Mucosa of descending colon (tissue), 3 donors: ENCODE measurements at places on chromosomes 3 and 15. TPM values are rescaled to one million over a fixed set of nuclear protein-coding genes. Genes with fewer than 3 reads are reported as not detected.

The ARPP21 gene
- total RNA-seq, result 1.9 TPM

The CTXN2 gene
- 0.16 TPM for total RNA-seq

The KNG1 gene
- total RNA-seq, result 3.2 TPM

The RTP1 gene
- total RNA-seq, result not detected

The GP9 gene
- not detected for total RNA-seq

The MCTP2 gene
- total RNA-seq, result 89.3 TPM

The PAQR5 gene
- total RNA-seq, result 82.6 TPM

The MRPS25 gene
- 78.7 TPM for total RNA-seq

The CELF6 gene
- 3.8 TPM for total RNA-seq

The DPH6 gene
- 23.7 TPM for total RNA-seq

The SAMD7 gene
- total RNA-seq, result not detected

The LRRK1 gene
- total RNA-seq, result 50.6 TPM

The VWA5B2 gene
- total RNA-seq, result 2.9 TPM

The IQGAP1 gene
- 186 TPM for total RNA-seq

The TRIM42 gene
- not detected for total RNA-seq

The CCDC33 gene
- not detected for total RNA-seq

The ANKUB1 gene
- total RNA-seq, result not detected

The CAMK2N2 gene
- total RNA-seq, result not detected

The FBXL22 gene
- 4.2 TPM for total RNA-seq

The GHSR gene
- not detected for total RNA-seq

The MED12L gene
- total RNA-seq, result 0.39 TPM

The GOLGA6L4 gene
- 2.0 TPM for total RNA-seq

The IL17RD gene
- total RNA-seq, result 14.8 TPM

The ERICH6 gene
- total RNA-seq, result not detected

The C15orf39 gene
- 22.2 TPM for total RNA-seq

The RAMAC gene
- 23.9 TPM for total RNA-seq

The RBP2 gene
- total RNA-seq, result 3.5 TPM

The ZIC4 gene
- not detected for total RNA-seq

The LMAN1L gene
- 0.60 TPM for total RNA-seq

The ADGRG7 gene
- 21.7 TPM for total RNA-seq

The CTXND1 gene
- total RNA-seq, result 0.19 TPM

The DOCK3 gene
- 6.1 TPM for total RNA-seq

The P3H2 gene
- total RNA-seq, result 44.1 TPM

The IMPG2 gene
- total RNA-seq, result 0.22 TPM

The MGA gene
- total RNA-seq, result 29.1 TPM

The DMXL2 gene
- total RNA-seq, result 45.5 TPM
